ENCODE measurements at places on chromosomes 1 and 21.
A peak's percentile ranks its signal among the peaks of the same experiment; 100 is the strongest.

- no peak for DNase-seq
These were observed 39.6 kb downstream of the ELAVL4 start for GRCh38 chr1:50148142-50148923.

- no peak for DNase-seq
These were observed 4.4 kb downstream of the CCN1 start for GRCh38 chr1:85584923-85585322.

DNA sequence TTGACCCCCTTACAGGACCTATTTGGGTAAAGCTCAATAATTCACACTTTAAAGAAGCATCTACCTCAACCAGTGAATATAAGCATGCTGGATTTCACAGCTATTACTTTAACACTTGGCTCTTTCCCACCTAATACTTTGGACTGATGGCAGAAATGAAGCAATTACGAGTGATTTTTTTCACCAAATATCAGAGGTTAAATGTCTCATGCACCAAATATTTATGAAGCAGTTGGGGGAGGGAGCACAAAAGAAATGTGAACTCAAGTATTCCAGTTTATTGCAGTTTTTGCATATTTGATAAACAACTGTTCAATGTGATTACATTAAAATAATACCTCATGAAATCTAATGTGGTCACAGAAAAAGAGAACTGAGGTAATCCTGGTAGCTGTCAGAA, 223.6 kb downstream of the LRRC7 start:
- DNase-seq: no peak

DNA sequence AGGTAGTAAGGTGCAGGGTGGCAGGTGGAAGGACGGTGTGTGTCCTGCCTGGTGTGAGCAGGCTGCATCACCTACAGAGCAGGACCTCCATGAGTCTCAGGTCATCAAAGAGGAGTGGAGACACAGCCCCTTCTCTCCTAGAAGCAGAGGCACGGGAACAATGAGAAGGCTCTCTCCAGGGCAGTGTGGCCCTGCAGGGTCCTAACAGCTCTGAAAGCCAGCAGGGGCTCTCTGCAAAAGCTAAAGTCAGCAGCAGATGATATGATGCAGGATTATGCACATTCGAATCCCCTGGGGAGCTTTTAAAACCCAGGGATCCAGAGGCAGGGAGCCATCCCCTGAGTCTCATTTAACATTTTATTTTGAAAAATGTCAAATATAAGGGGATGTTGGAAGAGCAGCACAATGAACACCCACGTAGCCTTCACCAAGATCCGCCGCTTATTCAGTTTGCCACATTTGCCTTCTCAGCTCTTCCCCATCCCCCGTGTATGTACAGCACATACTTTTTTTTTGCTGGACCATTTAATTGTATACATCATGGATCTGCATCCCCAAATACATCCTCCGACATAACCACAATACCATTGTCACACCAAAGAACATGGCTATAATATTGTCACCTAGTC, 88.1 kb downstream of the CNIH3 start:
- DNase-seq: no peak

DNA sequence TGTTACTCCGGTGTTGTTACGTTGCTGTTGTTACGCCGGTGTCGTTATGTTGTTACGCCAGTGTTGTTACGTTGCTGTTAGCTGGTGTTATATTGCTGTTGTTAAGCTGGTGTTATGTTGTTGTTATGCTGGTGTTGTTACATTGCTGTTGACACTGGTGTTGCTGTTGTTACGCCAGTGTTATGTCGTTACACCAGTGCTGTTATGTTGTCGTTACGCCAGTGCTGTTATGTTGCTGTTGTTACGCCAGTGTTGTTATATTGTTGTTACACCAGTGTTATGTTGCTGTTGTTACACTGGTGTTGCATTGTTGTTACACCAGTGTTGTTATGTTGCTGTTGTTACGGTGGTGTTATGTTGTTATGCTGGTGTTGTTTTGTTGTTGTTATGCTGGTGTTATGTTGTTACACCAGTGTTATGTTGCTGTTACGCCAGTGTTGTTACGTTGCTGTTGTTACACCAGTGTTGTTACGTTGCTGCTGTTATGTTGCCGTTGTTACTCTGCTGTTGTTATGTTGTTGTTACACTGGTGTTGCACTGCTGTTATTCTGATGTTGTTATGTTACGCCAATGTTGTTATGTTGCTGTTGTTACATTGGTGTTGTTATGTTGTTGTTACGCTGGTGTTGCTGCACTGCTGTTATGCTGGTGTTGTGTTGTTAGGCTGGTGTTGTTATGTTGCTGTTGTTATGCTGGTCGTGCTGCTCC, 25.6 kb downstream of the H6PD start:
- DNase-seq: no peak

GRCh38 chr1:203114202-203114601, 13.3 kb upstream of the ADORA1 start:
- no peak for DNase-seq

- no peak for DNase-seq
These were observed 54.5 kb downstream of the RNF187 start for GRCh38 chr1:228541725-228542124.

GRCh38 chr1:235940285-235940684, 73.6 kb upstream of the LYST start:
- DNase-seq: no peak

DNA sequence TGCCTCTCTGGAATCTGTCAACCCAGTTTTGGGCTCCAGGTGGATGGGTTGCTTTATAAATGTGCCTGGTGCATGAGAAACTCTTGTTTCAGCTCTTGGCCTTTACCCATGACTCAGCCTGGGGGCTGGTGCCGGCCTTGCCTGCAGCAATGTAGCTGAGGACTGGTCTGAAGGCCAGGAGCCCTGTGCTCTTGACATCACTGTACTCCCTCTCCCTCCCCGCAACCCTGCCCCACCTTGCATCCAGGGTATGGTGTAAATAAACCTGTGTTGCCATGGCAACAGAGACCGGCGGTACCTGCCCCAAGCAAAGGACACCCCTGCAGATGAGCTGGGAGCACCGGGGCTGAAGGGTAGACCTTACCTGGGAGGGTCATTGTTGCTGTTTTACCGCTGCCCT, 13.3 kb downstream of the FAM151A start:
- DNase-seq: no peak

- DNase-seq: no peak
These were observed 143.6 kb downstream of the EDEM3 start for GRCh38 chr1:184610876-184611595.

- no peak for DNase-seq
These were observed 46.1 kb upstream of the KAZN start for GRCh38 chr1:14552246-14552965.

GRCh38 chr1:36223381-36223995, 755 bp upstream of the THRAP3 start:
- no peak for DNase-seq

GRCh38 chr21:45973475-45974072, 8.0 kb upstream of the COL6A1 start:
- DNase-seq: peak; percentile 55

GRCh38 chr1:230823931-230824381, 44.4 kb downstream of the C1orf198 start:
- no peak for DNase-seq

- DNase-seq: no peak
These were observed 18.4 kb downstream of the RIT1 start for GRCh38 chr1:155892796-155893195.

DNA sequence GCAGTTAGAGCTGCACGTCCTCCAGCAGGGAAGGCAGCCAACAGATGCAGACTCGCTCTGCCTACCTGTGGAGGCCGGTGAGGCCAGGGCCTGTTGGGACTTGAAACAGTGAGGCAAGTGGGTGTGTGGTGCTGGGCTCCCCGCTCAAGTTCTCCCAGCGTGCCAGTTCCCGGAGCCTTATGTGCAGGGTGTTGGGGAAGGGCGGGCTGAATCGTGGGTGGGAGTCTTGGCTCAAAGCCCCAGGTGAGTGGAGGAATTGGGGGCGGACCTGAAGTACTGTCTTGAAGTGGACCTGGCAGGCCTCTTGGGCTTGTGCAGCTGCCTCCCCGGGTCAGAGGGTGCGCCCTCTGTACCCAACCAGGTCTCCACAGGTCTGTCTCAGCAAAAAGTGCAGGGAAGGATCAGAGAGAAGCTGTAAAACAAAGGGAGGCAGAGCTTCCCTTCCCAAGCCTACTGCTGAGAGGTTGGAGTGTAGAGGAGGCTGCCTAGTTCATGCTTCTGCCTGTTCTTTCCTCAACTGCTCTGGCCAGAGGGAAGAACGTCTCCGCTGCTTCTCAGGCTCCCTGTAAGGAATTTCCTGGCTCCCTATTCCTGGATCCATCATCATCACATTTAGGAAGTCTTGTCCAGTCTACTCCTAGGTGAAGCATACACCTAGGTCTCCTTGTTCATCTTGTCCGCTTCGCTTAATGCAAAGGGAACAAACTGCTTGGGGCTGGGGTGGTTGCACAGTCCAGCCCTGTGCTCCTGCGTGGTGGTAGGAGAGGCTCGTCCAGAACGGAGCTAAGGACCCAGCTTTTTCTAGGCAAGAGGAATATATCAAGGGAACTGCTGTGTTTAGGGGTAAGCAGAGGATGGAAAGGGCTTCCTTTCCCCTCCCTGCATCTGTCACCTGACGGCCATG, 14.9 kb downstream of the UTP11 start:
- DNase-seq: no peak

DNA sequence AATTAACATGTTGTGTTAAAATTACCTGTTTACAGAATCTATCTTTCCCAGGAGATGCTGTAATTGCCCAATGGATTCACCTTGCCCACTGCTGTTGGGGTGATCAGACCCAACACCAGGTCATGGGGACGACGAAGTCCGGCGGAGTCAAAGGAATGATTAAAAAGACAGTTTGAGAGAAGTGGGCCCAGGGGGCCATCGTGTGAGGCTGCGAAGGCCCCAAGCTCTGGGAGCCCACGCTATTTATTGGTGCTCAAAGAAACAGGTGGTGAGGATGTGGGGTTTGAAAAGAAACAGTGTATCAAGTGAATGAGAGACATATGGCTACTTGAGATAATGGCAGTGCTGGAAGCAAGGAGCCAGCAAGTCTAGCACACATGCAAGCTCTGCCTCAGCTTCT, 16.3 kb upstream of the L1TD1 start:
- no peak for DNase-seq

- DNase-seq: no peak
These were observed 44.9 kb downstream of the EVA1C start for GRCh38 chr21:32457360-32457840.

DNA sequence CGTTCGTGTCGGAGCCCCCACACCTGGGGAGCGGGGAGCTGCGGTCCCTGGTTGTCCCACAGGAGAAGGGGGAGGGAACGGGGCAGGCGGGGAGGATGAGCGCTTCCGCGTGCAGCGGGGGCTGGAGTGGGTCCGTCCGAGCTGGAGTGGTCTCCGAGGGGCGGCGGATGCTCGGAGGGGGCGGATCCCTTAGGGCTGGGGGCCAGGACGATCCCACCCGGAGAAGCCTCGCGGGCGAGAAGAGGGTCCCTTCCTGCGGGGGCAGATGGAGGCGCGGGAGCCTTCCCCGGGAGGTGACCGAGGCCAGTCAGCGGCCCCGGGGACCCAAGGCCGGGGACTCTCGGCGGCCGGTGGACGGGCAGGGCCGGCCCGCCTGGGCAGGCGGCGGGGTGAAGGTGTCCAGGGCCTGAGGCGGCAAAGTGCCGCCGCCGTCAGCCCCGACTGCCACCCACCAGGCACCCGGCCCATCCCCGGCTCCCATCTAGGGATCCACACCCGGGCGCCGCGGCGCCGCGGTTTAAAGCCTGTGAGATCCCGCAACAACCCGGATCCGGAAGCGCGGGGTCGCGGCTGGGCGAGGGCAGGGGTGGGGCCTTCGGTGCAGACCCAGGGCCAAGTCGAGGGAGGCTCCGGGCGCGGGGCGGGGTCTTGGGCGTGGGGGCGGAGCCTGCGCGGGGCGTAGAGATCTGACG, 5.3 kb upstream of the CCDC27 start:
- peak; percentile 77 for DNase-seq

DNA sequence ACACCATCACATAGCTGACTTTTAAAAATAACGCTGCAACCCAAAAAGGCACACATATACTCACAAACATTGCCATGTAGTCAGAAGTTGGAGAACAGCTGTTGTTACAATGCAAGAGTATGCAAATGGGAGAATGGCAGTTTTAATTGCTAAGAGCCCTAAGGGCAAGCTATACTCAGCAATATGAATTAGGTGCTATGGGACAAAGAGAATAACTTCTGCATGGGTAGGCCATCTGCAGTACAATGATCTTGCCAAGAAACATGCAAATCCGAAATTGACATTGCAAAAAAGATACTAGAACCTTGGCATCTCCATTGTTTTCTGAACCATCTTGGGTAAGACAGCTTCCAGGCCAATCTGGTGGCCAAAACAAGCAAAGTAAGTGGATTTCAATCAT, 697.8 kb downstream of the LRRIQ3 start:
- no peak for DNase-seq

- DNase-seq: no peak
These were observed 491.1 kb downstream of the KIF26B start for GRCh38 chr1:245645894-245646293.

DNA sequence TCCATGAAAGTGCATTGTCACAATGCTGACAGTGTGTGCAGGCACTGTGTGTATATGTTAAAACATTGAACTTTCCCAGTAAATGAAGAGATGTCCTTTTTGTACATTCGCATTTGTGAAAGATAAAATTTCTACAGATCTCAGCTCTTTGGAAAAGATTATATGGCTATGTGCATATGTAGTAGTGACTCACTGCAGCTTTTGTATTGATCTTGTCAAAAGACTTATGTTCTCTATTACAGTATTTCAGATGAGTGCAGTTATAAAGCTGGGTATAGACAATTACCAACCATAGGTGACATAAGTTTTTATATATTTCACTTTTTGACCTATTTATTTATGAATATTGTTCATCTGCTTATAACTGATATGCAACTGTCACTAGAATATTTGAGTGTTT, 212.6 kb downstream of the COL24A1 start:
- DNase-seq: no peak

DNA sequence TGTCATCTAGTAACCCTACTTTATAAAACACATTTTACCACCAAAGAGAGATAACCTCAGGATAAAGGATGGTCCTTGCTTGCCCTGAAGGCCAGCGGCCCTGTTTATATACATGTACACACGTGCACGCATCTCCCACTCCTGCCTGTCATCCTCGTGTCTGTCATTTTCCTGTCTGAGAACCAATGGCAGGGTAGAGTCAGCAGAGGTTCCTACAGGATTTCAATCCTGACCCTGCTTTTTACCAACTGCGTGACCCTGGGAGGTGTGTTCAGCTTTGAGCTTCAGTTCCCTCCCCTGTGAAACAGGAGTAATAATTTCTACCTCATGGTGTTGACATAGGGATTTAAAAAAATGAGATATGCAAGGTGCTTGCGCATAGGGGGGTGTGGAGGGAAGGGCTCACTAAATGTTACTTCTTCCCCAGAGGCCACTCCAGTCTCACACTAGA, 12.3 kb upstream of the RASSF5 start:
- DNase-seq: no peak

- no peak for DNase-seq
These were observed 10.0 kb downstream of the ITLN1 start for GRCh38 chr1:160874935-160875334.

DNA sequence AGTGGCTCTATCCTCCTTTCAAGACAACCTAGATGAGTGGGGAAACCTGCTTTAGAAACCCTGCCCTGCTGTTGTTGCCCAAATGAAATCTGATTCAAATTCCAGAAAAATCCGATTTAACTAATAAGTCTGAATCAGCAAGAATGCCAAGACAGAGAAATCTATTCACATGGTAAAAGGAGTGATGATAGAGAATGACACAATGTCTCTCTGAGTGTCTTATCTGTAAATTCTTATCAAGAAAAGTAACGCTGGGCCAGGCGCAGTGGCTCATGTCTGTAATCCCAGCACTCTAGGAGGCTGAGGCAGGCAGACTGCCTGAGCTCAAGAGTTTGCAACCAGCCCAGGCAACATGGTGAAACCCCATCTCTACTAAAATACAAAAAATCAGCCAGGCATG, 13.7 kb upstream of the GUCA2A start:
- DNase-seq: no peak

- DNase-seq: no peak
These were observed 32.7 kb upstream of the ANGPTL7 start for GRCh38 chr1:11156441-11156840.
